ENCODE measurements at places on chromosomes 7 and 10.

GRCh38 chr7:112749775-112750174 lies 40.4 kb downstream of the TMEM168 start:
- DNase-seq: no peak

DNA sequence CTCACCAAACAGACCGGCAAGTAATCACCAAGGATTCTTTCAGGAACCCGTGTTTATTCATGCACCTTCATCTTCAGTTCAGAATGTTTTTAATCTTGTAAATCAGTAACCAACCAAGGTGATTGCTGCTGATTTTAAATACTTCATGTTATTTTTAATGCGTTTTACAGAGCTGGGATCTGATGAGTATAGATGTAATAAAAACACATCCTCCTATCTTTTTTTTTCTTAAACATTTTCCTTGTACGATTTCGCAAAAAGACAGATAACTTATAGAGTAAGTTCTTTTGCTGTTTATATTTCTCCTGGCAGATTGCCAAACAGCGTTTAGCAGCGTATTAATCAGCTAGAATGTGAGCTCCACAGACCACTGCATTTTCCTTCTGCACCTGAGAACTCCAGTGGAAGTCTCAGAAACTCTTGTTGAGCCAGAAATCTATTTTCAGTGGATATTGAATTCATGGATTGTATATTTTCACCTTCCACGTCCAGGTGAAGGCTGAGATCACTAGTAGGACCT lies 397.8 kb upstream of the NRP1 start:
- DNase-seq: no peak

GRCh38 chr7:33788531-33788930 lies 116.8 kb upstream of the BMPER start:
- no peak for DNase-seq

- DNase-seq: no peak
These were observed 55.8 kb downstream of the AKR1B1 start for GRCh38 chr7:134403062-134403461.

GRCh38 chr10:43970717-43971116 lies 322.0 kb upstream of the ZNF32 start:
- DNase-seq: no peak

- DNase-seq: peak; percentile 73
These were observed 982 bp downstream of the SFXN3 start for GRCh38 chr10:101031796-101032636.

DNA sequence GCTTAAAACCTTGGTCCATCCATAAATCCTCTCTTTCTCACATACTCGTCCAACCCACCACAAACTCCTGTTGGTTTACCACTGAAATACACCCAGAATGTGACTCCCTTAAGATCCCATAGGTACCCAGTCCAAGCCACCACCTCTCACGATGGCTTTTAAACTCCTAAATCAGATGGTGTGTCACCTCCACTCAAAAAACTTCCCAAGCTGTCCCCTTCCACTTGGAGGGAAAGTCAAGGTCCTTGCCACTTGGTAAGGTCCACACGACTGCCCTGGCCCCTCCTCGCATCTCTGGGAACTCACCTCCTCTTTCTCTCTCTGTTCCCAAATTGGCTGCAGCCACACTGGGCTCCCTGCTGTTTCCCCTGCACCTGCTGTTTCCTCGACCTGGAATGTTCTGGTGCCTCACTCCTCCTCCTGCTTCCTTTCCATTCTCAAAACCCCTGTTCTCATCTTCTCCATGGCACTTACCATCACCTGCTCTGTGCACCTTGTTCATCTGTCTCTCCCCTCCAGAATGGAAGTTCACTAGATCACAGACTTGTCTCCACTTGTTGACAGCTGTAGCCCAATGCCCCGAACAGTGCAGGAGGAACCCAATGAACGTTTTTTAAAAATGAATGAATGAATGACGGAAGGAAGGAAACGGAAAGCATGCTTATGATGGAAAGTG lies 23.0 kb downstream of the ZFAND2A start:
- DNase-seq: no peak

DNA sequence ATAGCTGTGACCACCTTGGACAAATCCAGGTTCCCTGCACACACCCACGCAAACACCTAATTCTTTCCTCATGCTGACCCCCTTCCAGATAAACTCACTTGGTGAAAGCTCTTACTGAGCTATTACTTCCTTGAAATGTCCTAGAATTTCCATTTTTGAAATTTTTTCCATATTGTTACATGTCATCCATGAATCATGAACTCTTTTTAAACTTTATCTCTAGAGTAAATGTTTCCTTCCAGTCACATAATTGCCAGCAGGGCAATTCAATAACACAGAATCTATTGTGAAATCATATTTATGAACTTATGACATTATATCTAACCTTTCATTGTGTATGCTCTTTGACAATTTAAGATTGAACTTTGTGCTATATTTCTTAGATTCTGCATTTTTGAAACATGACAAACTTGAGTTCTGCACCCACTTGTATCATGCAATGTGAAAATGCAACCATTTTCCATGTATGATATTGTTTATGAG lies 26.8 kb upstream of the FGL2 start:
- DNase-seq: no peak

DNA sequence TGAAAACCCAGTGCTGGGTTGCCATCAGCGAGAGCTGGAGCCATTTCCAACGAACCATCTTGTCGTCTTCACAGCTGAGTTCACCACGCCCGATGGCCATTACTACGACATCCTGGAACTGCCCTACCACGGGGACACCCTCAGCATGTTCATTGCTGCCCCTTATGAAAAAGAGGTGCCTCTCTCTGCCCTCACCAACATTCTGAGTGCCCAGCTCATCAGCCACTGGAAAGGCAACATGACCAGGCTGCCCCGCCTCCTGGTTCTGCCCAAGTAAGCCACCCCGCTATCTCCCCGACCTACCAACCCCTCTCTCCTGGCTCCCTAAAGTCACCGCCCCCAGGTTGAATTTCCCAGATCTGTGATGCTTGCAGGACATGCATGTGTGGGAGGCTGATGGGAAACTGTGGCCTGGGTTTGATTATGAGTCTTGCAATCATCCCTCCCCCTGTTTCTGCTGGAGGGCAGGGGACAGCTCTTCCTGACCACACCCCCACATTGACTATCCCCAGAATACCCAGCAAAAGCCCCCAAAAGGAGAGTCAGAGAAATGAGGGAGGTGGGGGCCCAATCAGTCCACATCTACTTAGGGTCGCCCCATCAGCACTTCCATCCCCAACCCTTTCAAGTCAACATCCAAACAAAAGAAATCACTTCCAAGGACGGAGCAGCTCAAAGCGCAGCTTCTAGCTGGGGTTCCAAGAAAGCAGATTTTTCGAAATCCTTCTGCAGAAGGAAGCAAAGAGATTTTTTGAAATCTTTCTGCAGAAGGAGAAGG lies 6.9 kb downstream of the SERPINE1 start:
- no peak for DNase-seq

DNA sequence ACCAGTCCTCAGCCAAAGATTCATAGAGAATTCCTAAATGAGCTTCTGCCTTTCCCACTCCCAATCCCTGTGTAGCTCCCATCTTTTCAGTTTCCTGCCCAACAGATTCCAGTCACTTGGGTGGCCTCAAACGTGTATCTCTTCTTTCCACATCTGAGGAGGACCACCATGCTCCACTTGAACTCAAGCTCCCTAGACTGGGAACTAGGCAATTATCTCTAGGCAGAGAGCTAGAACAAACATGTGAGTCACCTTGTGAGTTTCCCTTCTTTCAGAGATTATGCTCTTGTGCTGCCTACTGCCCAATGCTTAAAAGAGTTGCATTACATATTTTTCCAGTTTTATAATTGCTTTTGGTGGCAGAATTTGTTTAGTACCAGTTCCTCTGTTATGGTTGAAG lies 178.0 kb downstream of the MDFIC start:
- no peak for DNase-seq

GRCh38 chr7:130903358-130903974 lies 169.5 kb upstream of the KLF14 start:
- no peak for DNase-seq

GRCh38 chr7:601595-602340 lies 82.1 kb upstream of the PDGFA start:
- DNase-seq: peak; percentile 63

GRCh38 chr7:68454931-68455330 lies 1143.3 kb upstream of the AUTS2 start:
- no peak for DNase-seq

GRCh38 chr7:140638173-140638791 lies 2.3 kb downstream of the DENND2A start:
- no peak for DNase-seq

Measured in activated T-helper 1 cell treated with Interleukin-2 at 50 U/mL for 16 hours (primary cell).